ENCODE measurements at places on chromosomes 16 and 17.

- peak; percentile 82 for DNase-seq
Observed at GRCh38 chr17:44345454-44346026, 438 bp downstream of the GRN start.

DNA sequence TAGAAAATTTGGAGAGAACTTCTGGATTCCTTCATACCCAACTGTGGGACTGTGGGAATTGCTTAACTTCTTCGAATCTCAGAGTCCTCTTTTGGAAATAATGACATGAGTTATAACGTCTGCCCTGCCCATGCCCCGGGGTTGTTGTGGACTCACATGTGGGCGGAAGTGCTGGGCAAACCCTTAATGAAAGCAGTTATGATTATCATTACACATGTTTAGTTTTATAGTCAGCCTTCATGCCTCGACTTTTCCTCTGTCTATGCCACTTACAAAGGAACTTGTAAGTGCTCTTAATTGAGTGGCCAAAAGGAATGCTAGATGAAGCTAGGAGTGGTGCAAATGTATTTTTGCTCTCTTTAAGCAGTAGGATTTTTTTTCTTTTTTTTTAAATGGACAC lies 3.9 kb downstream of the KRT27 start:
- DNase-seq, result no peak

DNA sequence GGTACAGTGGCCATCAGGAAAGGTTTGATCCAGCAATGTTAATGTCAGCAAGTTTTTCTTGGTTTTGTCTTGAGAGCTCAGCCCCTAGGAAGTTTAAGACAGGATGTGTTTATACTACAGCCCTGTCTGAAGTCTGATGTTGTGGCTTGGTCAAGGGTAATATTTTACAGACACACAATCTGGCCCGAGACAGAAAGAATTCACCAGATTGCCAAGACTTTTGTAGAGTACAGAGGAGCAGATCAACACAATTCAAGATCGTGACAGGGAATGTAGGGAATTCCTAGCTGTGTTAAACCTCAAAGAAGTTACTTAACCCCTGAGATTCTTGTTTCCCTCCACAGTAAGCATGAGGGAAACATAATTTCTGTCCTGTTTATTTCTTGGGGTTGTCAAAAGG lies 63.1 kb downstream of the SHISA9 start:
- peak; percentile 79 for DNase-seq

- no peak for DNase-seq
Observed at GRCh38 chr17:21177401-21177800, 36.6 kb downstream of the TMEM11 start.

- DNase-seq, result no peak
Observed at GRCh38 chr16:15610369-15610871, 32.5 kb downstream of the MARF1 start.

DNA sequence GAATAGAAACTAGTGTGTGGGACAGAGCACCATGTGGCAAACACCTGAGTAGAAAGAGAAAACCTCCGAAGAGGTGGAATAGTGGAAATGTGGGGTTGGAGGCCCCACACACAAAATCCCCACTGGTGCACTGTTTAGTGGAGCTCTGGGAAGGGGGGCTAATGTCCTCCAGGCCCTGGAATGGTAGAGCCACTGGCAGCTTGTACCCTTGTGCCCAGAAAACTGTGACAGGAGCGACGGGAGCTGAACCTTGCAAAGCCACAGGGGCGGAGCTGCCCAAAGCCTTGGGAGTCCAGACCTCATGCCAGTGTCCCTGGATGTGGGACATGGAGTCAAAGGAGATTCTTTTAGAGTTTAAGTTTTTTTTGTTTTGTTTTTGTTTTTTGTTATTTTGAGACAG lies 50.6 kb downstream of the RNF112 start:
- no peak for DNase-seq

GRCh38 chr17:40791111-40791510 lies 8.6 kb downstream of the KRT28 start:
- DNase-seq, result no peak

DNA sequence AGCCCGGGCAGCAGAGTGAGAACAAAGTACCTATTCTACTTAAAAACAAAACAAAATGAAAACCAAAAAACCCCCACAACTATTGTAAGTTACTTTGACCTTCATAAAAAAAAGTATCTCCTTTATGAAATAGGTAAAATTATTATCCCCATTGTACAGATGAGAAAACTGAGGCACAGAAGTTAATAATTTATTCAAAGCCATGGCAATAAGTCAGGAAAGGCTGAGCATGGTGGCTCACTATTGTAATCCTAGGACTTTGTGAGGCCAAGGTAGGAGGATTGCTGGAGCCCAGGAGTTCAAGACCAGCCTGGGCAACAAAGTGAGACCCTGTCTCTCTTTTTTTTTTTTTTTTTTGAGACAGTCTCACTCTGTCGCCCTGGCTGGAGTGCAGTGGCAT lies 30.5 kb downstream of the FCSK start:
- no peak for DNase-seq

- DNase-seq, result no peak
Observed at GRCh38 chr16:66154801-66155200, 211.7 kb upstream of the CDH5 start.

DNA sequence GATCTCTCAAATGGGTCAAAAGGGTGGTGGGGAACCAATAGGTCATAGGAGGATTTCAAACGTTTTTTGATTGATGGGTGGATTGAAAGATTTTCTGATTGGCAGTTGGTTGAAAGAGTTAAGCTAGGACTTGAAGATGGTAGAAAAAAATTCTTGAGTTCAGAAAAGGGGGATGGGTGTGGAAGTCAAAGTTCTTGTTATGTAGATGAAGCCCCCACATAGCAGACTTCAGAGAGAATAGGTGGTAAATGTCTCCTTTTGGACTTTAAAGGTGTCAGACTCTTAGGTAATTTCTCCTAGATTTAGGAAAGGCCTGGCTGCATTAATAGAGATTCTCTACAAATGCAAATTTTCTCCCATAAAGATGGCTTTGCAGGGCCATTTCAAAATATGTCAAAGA lies 163.3 kb downstream of the HS3ST4 start:
- no peak for DNase-seq

GRCh38 chr16:14249291-14250032 lies 178.3 kb downstream of the MRTFB start:
- peak; percentile 52 for DNase-seq

GRCh38 chr17:77802811-77803220 lies 155.7 kb upstream of the TNRC6C start:
- peak; percentile 15 for DNase-seq

GRCh38 chr16:70508752-70509151 lies 14.6 kb downstream of the COG4 start:
- DNase-seq, result no peak

- no peak for DNase-seq
Observed at GRCh38 chr17:79080349-79080748, 5.7 kb downstream of the ENGASE start.

DNA sequence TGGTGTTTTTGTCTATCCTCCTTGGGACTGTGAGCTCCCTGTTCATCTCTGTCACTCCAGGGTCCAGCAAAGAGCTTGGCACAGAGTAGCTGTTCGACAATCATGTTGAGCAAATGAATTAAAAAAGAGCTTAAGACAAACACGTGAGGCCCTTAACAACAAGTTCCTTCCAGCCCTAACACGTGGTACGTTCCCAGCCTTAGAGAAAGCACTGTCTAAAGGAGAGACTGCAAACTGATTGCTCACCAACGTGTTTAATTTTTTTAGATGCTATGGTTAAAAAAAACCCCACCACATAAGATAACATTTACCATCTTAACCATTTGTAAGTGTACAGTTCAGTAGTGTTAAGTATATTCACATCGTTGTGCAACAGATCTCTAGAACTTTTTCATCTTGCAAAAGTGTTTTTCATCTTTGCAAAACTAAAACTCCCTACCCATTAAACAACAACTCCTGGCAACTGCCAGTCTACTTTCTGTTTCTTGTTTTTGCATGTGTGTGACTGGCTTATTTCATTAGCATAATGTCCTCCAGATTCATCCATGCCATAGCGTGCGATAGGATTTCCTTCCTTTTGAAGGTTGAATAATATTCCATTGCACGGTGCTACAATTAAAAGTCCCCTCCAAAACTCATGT lies 28.2 kb downstream of the LAT start:
- DNase-seq, result no peak

GRCh38 chr16:77696149-77696548 lies 26.2 kb upstream of the NUDT7 start:
- no peak for DNase-seq

- peak; percentile 54 for DNase-seq
Observed at GRCh38 chr17:66829386-66829864, 5.5 kb upstream of the CACNG5 start.

DNA sequence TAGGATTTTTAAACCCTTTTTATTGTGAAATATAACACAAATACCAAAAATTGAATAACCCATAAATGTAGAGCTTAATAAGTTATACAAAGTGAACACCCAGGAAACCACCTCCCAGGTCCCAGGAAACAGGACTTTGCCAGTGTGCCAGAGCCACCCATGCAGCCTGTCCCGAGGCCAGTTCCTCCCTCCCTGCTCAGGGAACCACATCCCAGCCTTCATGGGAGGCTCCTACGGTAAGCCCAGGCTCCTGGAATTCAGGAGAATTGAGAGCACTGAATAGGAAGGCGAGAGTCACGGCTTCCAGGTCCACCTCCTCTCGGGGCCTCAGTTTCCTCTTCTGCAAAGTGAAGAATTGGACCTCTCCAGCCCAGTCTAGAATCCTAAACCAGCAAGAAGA lies 178.2 kb downstream of the TMEM132E start:
- no peak for DNase-seq

GRCh38 chr16:53925107-53925410 lies 221.1 kb downstream of the FTO start:
- no peak for DNase-seq

GRCh38 chr17:49297141-49297540 lies 64.9 kb downstream of the ZNF652 start:
- peak; percentile 60 for DNase-seq

DNA sequence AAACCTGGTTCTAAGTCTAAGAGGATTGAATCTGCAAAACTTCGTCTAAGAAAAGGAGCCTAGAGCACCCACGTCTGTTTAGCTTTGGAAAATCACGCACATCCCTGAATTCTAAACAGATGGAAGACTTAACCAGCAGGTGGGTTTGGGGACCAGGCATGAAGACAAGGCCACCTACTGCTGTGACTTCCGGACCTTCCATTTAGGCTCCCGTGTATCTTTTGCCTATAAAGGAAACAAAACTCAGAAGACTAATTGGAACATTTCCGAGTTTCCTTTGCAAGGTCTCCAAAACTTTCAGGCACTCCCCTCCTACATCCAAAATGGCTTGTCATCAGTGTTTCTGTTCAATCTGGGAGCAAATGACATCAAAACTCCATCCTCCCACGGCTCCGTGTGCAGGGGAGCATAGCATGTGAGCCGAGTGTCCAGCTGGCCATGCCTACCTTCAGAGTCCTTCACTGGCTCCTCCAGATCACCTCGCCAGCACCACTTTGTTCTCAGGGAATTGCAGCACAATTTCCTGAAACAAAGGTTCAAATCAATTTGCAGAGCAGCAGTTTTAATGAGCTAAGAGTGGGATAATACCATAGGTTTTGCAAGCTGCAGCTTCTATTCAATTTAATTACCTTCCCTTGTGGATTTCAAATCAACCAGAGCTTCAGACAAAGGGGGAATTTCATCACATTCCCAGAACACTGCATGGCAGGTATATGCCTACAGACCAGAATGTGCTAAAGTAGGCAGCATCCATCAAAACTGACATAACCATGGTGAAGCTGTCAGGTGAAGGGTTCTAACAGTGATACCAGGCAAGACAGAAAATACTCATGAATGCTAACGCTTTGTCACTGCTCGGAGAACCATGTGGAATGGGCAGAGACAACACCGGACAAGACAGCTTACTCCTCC lies 23.5 kb downstream of the CACNG1 start:
- no peak for DNase-seq

GRCh38 chr17:8935191-8935590 lies 30.3 kb downstream of the PIK3R5 start:
- peak; percentile 64 for DNase-seq

DNA sequence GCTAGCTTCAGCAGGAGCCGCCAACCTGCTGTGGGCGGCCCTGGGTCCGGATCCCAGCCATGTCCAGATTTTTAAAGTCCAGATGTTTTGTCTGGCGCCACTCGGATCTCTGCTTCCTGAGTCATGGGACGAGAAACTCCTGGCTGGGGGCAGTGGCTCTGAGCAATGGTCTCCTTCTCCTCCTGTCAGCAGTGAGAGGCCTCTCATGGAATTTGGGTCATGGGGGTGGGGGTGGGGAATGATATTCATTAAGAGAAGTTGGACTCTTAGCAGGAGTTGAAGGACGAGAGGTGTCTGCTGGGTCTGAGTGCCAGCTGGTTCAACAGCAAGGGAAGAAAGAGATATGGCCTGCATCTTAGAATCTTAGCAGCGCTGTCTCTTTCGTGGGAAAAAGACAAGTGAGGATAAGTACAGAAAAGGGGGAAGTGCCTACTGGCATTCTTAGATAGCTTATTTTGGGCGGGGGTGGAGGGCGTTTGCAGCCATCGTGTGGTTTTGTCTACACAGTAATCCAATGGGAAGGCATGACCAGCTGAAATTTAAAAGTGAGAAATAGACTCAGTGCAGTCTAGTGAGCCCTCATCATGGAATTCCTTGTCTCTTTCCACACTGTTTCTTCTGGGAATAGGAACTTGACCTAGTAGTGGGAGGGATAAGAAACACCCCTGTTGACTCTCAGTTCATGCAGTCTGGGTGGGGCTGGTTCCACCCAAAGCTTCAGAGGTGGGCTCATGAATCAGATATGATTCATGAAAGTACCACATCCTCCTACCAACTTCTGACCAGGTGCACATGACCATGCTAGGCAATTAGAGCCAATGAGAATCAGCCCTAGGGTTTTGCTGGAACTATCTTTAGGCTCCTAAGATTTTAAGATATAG lies 80.5 kb downstream of the MYH13 start:
- DNase-seq, result peak; percentile 73

DNA sequence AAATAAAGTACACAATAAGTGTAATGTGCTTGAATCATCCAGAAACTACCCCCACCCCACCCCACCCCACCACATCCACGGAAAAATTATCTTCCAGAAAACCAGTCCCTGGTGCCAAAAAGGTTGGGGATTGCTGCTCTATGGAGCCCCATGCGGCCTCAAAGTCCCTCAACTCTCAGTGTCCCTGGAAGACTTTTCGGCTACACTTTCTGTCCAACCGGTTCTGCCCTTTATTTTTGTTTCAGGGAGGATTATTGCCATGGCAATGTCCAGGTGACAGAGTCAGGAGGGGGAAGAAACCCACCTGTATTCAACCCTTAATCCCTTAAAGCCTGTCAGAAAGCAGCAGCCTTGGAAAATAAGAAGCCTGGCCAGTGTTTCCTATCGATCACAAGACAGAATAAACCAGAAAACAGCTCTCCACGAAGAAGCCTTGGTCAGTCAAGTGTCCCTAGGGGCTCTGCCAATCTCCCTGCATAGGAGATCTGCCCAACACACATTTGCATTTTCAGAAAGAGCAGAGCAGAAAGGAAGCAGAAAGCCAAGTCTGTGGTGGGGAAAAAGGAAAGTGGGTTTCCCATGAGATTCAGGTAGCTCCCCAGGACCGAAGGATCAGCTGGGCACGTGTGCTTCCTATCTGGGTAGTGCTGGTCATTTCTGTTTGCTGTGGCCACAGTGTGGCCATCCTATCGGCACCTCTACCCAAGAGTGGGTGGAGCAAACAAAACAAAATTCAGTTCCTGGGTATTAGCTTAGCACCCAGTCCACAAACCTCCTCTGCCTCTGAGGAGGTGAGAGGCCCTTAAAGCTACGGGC lies 342.7 kb downstream of the SOX9 start:
- no peak for DNase-seq

Data from kidney tubule cell (primary cell).